ENCODE measurements at places on chromosomes 6 and 20. TPM values are rescaled to one million over a fixed set of nuclear protein-coding genes. Genes with fewer than 3 reads are reported as not detected.

DNA sequence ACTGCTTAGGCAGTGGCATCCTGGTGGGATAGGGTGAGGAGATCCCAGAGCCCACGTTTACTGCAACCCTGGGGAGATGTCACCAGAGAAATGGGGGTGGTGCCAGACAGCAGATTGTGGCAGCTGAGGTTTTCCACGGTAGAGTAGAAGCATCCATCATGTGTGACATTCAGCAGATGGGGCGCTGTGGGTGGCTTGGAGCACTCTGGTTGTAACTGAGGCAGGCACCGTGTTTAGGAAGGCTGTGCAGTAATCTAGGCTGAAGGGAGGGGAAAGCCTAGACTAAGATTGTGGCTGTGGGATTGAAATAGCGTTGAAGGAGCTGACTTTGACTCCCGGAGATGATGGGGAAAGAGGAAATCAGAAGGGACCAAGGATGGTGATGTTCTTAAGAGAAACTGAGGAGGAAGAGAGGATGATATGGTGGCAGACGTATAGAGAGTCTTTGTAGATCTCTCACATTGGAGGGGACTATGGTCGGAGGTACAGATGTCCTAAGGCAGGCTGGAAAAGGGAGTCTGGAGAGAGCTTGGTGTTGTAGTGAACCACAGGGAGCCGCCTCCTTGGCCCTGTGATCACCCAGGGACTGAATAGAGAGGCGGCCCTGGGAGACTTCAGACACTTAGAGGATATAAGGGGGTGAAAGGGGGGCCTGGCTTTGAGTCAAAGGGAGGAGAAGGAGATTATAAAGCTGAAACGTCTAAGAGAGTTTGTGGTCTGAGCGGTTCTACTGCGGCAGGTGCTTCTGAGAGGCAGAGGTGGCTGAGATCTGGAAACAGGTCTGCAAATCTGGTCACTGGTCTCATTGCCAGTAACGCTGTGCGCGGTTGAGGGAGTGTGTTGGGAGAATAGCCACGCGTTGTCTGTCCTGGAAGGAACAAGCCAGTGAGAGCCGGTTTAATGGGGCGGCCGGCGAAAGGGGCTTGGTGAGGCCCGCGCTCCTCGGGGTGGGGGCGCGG is 792 bp upstream of the MICA start:
- DNase-seq, result peak; percentile 63

RIPPLY2 gene
- total RNA-seq, result not detected

DNA sequence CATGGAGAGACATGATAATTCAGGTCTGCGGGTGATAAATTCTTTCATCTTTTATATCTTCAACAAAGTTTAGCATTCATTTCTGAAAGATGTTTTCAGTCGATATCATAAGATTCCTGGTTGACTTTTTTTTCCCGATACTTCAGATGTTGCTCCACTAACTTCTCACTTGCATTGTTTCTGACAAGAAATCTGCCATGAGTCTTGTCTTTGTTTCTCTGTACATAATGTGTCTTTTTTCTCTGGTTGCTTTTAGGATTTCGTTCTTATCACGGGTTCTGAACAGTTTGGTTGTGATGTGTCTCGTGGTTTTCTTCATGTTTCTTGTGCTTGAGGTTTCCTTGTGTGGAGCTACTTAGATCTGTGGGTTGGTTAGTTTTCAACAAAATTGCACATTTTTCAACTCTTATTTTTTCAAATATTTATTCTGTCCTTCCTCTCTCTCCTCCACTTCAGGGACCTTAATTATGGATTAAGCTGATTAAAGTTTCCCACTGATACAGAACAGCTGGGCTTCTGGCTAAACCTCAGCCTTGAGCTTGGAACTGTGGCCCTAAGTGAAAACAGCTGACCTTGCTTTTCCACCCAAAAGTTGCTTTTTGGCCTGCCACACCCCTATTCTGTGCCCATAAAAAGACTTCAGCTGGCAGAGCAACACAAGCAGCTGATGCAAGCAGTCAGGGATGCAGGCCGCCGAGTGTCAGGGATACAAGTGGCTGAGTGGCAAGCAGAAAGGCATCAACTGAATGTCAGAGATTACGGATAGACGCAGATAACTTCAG is 97.9 kb upstream of the SNX9 start:
- DNase-seq, result peak; percentile 60

DNA sequence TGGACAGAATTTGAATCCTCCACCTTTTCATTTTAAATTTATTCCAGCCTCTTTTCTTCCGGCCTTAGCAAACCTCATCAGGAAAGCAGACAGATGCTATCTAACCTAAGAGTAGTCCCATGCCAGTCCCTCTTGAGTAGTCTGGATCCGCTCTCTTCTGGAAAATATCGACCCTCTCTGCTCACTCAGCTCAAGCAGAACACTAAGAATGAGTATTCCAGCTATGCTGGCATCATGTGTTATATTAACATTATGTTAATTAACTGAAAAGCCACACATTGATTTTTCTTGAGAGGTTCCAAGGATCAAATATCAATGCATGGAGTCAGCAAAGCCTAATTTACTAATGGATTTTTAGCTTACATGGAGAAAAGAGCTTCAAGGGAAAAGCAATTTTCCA is 161.4 kb downstream of the ID4 start:
- no peak for DNase-seq

- no peak for DNase-seq
Observed at GRCh38 chr20:20134941-20135575, 82.7 kb downstream of the CFAP61 start.

OR2B6 gene
- total RNA-seq, result not detected

DNA sequence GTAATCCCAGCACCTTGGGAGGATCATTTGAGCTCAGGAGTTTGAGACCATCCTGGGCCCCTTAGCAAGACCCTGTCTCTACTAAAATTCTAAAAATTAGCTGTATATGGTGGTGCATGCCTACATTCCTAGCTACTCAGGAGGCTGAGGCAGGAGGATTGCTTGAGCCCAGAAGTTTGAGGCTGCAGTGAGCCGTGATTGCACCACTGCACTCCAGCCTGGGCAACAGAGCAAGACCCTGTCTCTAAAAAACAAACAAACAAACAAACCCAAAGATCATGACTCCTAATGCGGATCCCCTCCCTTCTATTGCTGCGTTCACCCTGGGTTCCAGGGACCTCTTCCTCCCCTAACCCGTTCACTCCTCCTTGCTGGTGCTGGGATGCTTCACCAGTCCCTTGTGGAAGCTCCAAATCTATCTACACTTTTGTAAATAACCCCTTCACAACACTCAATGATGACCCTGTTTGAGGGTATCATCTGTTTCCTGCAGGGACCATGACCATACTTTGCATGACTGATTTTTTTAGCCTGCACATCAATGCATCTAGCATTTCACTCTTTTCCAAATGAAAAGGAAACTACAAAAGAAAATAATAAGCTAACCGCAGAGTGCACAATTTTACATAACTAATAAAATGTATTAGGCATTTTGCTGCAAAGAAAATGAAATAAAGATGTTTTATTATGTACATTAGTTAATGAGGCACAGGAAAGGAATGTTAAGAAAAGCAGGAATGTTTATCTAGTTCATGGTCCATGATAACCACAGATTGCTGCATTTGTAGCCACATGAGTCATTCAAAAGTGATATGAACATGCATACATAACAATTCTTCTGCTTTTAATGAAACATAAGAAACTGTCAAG is 30.5 kb upstream of the IPCEF1 start:
- DNase-seq, result no peak

All from myocyte (in vitro differentiated cells).